Activated CD4-positive, alpha-beta T cell treated with anti-CD3 and anti-CD28 coated beads, Interleukin-2, Interleukin-6, amounts not matched to agents 100 ng/mL and 50 ng/mL, durations not matched to agents 16 hours and 8 hours (primary cell): ENCODE measurements at places on chromosomes 7 and 10.

- peak; percentile 27 for DNase-seq
These were observed 77.5 kb upstream of the YAE1 start for GRCh38 chr7:39488467-39489393.

DNA sequence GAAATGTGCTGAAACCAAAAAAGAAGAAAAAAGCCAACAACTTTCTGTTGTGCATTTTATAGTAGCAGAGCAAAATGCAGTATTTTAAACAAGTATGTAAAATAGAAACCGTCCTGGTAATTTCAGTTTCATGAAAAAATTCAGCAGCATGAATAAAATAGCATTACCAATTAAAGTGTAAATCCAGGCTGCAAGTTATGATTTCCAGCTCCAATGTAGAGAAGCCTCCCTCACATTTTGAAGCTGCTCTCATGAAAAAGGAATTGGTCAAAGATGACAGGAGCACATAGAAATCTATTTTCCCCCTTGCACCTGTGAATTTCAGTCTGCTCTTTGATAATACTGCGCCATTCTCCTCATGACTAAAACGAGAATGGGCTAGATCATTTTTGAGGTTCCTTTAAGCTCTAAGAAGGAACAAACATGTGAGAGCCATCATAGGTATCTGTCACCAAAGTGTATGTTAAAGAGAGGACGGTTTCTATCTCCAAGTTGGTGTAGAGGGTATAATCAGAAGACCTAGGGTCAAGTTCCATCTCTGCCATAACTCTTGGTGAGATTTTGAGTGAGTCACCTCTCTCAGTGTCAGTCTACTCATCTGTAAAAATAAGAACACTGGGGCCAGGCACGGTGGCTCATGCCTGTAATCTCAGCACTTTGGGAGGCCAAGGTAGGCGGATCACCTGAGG is 107.5 kb downstream of the MTPAP start:
- DNase-seq = no peak

DNA sequence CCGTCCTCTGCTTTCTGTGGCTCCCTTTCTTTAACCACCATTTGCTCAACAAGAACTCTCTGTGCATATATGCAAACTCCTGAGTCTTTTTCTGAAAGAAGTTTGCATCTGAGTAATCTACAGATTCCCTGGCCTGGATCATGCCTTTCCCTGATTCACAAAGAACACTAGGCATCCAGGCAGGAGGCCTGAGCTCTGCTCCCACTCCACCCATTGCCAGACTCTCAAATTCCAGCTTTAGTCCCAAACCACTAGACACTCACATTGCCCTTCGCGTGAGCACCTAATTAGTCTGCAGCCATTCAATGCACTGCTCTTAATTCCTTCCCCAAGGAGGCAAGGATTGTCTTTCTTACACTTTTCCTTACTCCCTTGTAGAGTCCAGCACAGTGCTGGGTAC is 60.9 kb downstream of the ABCC2 start:
- DNase-seq = no peak

GRCh38 chr10:70494536-70494935 is 16.0 kb downstream of the PALD1 start:
- DNase-seq = peak; percentile 33

DNA sequence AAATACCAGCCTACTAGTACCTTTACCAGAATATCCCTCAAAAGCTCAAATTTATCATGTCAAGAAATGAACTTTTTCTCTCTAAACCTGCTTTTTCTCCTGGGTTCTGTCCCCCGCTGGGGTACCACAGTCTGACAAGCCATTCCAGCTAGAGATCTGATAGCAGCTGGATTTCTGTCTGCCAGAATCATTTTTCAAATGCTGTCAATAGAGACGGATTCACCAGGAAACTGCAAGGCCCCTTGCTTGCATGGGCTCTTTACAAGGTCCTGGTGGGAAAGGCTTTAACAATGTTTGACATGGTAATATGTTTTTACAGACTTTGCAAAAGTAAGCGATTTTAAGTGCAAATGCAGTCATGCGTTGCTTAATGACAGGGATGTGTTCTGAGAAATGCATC is 4.9 kb upstream of the ANXA11 start:
- no peak for DNase-seq

DNA sequence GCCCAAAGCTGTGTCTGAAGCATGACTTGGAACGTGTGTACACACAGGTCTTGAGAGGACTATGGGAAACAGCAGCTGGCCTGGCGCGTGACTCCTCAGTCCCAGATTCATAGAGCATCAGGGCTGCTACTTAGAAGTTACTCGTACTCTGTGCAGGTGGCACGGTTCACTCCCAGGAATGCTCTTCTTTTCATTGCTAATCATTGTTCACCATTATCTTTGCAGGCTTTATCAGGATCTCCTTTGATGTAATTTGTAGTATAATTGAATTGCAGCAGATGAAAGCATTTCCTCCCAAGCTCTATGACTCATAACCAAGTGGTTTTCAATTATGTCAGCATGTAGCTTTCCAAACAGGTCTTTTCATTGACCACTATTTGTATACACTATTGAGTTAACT is 938.9 kb downstream of the NRG3 start:
- no peak for DNase-seq

- DNase-seq = no peak
These were observed 119.9 kb downstream of the PLXNA4 start for GRCh38 chr7:132456418-132456817.

DNA sequence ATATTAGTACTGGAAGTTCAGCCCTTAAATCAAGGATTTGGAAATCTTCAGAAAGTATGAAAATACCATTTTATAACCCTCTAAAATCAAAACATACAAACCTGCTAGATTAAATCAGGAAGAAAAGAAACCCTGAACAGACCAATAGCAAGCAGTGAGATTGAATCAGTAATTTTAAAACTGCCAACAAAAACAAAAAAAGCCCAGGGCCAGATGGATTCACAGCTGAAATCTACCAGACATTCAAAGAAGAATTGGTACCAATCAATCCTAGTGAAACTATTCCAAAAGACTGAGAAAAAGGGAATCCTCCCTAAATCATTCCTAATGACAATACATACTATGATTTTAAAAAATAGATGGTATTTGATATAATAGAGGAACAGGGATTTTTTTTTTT is 70.1 kb downstream of the MCU start:
- DNase-seq = no peak

- no peak for DNase-seq
These were observed 94.6 kb upstream of the ANLN start for GRCh38 chr7:36295090-36295489.

- DNase-seq = no peak
These were observed at the start of gene ABCB4 for GRCh38 chr7:87475359-87476178. TSS of gene ABCB4 (minus strand) at chr7:87475680. CDS start at chr7:87475465, 215 bp downstream.

GRCh38 chr7:20229081-20229480 is 11.9 kb upstream of the MACC1 start:
- no peak for DNase-seq

GRCh38 chr10:30247704-30248103 is 101.4 kb downstream of the MTPAP start:
- no peak for DNase-seq

GRCh38 chr7:3007696-3008095 is 36.0 kb downstream of the CARD11 start:
- DNase-seq = no peak

DNA sequence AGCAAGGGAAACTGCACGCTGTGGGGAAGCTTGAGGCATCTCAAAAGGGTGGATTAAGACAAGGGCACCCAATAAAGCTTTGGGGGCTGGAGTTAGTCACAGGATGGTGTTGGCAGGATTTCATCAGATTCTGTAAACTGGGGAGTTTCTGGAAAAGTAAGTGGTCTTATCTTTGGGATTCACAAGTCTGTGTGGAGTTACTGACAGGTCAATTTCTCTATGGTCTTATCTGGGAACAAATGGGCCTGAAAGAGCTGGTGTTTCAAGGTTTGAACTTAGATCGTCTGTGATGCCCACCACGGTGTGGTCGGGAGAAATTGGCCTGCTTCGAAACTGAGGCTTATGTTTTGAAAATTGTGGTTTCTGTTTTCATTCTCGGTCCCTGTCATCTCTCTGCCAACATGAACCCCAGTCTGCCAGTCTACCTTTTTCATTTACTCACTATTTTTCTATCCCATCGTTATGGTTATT is 23.8 kb upstream of the AOAH start:
- DNase-seq = peak; percentile 74

GRCh38 chr7:117323305-117323850 is 520 bp upstream of the WNT2 start:
- DNase-seq = no peak

GRCh38 chr7:72308986-72309385 is 103.2 kb downstream of the CALN1 start:
- no peak for DNase-seq

DNA sequence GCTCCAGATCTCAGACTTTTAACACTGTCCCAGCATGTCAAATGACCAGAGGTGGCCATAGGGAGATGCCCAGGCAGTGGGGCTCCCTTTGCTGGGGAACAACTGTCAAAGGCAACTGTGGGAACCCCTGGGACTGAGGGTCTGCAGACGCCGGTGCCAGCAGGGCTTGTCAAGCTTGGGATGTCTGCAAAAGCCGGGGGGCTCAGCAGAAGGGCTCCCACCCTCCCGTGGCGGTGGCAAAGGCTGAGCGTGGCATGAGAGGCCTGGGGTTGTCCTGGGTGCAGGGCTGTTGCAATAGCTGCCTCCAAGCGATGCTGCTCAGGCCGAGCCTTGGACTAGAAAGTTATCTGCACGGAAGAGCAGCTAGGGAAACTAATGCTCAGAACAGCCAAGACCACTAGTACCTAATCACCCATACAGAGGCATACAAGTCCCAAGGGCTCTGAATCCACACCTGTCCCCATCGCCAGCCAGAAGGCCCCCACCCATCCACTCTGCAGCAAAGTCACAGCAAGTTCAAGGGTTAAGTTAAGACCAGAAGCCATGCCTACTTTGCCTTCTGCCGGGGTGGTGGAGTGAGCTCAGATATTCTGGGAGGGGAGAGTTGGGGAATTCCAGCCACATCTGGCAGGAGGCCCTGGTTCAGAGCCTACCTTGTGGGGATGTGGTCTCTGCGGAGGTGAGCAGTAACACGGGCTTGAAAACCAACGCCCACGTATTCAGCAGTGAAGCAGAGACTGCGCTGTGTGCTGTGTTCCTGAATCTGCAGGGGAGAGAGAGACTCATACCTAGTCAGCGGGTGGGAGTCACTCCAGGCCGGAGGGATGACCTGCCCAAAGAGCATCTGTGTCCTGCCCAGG is 4.6 kb downstream of the SH2B2 start:
- peak; percentile 19 for DNase-seq
